ENCODE measurements at places on chromosomes 7 and 10.

DNA sequence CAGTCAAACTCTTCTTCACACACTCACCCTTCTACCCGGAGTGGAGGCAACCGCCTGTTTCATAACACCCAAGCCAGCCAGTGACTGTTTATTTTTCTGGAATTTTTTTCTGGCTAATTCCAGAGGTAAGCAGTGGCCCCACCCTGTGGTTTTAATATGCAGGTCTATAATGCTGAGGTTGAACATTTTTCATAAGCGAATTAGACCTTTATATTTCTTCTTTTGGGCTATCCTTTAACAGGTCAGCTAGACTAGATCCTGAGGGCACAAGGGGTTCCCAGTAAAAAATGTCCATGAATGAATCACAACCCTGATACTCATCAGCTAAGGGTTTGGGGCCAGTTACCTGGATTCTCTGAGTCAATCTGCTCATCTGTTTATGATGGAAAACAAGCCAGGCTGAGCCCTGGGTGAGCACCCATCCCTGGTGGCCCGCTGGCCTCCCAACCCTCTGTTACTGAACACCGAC is 76.2 kb downstream of the GRB10 start:
- H3K27ac ChIP-seq, result no peak overlapping the region
- H3K4me1 ChIP-seq, result no peaks in the 10 kb centered on the region
- no peak for DNase-seq
- H3K4me3 ChIP-seq, result no peak overlapping the region
- no peaks in the 10 kb centered on the region for H3K36me3 ChIP-seq

- H3K4me3 ChIP-seq, result no peak overlapping the region
- H3K27me3 ChIP-seq, result peaks cover 3% of the 10 kb centered on the region
- no peaks in the 10 kb centered on the region for H3K36me3 ChIP-seq
- no peak overlapping the region for H3K27ac ChIP-seq
- no peak for DNase-seq
- H3K4me1 ChIP-seq, result no peaks in the 10 kb centered on the region
These were observed 36.1 kb upstream of the CCNY start for GRCh38 chr10:35300063-35300699.

GRCh38 chr10:86728056-86728455 is 28.4 kb upstream of the BMPR1A start:
- H3K4me3 ChIP-seq, result no peak overlapping the region
- H3K27ac ChIP-seq, result no peak overlapping the region
- no peaks in the 10 kb centered on the region for H3K36me3 ChIP-seq
- no peaks in the 10 kb centered on the region for H3K4me1 ChIP-seq
- DNase-seq, result no peak

DNA sequence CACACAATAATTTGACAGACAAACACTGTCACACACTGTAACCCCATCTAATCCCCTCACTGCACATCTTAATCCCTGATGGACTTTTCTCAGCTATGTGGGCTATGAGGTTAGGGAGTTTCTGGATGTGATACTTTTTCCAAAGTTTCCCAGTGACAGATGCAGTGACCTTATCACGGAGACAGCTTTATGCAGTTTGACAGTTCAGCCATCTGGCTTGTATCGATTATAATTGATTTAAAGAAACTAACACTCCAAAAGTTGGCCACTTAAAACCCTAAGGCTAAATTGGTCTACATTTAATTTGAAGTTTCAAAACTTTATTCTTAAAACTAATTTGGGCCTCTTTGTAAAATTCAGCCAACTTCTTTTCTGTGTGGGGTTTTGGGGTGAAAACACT is 196.7 kb downstream of the SDK1 start:
- no peak overlapping the region for H3K4me3 ChIP-seq
- no peaks in the 10 kb centered on the region for H3K4me1 ChIP-seq
- H3K27me3 ChIP-seq, result no peaks in the 10 kb centered on the region
- H3K36me3 ChIP-seq, result no peaks in the 10 kb centered on the region
- DNase-seq, result no peak

- no peaks in the 10 kb centered on the region for H3K27me3 ChIP-seq
- no peaks in the 10 kb centered on the region for H3K4me1 ChIP-seq
- no peak overlapping the region for H3K27ac ChIP-seq
These were observed 1052.6 kb downstream of the REEP3 start for GRCh38 chr10:64573623-64574325.

DNA sequence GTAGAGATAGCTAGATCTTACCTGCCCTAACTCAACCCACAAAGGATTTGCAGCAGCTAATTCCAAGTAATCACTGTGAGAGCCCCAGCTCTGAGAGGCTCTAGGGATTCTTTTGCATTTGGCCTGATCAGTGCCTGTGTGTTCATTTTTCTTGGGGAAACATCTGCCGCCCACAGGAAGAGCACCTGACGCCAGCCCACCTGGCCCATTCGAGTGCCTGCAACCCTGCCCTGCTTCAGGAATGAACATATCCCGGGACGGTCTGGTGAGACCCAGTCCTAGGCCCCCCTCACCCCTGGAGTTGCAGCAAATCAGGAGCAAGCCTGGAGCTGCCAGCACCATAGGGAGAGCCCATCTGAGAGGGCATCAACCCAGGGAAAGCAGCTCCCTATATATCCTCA is 38.8 kb downstream of the GSDME start:
- no peak overlapping the region for H3K4me3 ChIP-seq
- no peak for DNase-seq
- H3K36me3 ChIP-seq, result no peaks in the 10 kb centered on the region
- peaks cover 37% of the 10 kb centered on the region for H3K27me3 ChIP-seq
- no peak overlapping the region for H3K27ac ChIP-seq

- no peak overlapping the region for H3K4me3 ChIP-seq
- H3K4me1 ChIP-seq, result no peaks in the 10 kb centered on the region
- DNase-seq, result no peak
- H3K27me3 ChIP-seq, result peaks cover 18% of the 10 kb centered on the region
- H3K36me3 ChIP-seq, result no peaks in the 10 kb centered on the region
These were observed 304.0 kb downstream of the ZEB1 start for GRCh38 chr10:31622978-31623377.

- peaks cover 92% of the 10 kb centered on the region for H3K36me3 ChIP-seq
- no peaks in the 10 kb centered on the region for H3K4me1 ChIP-seq
- H3K4me3 ChIP-seq, result no peak overlapping the region
- no peak for DNase-seq
These were observed 36.6 kb downstream of the AP3M1 start for GRCh38 chr10:74114041-74114448.

DNA sequence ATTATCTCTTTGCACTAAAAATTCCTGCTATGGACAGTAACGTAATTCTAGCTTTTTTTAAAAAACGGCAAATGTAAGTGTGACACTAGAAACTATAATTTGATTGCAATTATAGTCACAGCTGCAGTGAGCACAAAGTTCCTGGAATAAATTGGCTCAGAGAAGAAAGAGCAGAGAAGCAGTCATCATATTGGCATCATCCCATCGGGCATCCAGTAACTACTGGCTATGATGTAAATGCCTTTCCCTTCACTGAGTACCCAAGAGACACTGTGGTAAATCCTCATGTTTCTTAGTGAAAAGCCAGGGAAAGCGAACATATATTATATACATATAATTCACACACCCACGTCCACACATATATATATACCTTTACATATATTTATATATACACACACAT is 43.6 kb downstream of the PIP4K2A start:
- H3K27ac ChIP-seq, result peak overlapping the region; percentile 13
- H3K36me3 ChIP-seq, result no peaks in the 10 kb centered on the region
- H3K4me3 ChIP-seq, result no peak overlapping the region
- no peaks in the 10 kb centered on the region for H3K27me3 ChIP-seq

- no peak overlapping the region for H3K4me3 ChIP-seq
- H3K4me1 ChIP-seq, result no peaks in the 10 kb centered on the region
- DNase-seq, result no peak
- no peaks in the 10 kb centered on the region for H3K36me3 ChIP-seq
- peaks cover 9% of the 10 kb centered on the region for H3K27me3 ChIP-seq
These were observed 3.8 kb downstream of the PDE1C start for GRCh38 chr7:32066441-32066840.

- no peaks in the 10 kb centered on the region for H3K36me3 ChIP-seq
- H3K27ac ChIP-seq, result no peak overlapping the region
- H3K4me1 ChIP-seq, result no peaks in the 10 kb centered on the region
- DNase-seq, result no peak
These were observed 642 bp upstream of the PRKG1 start for GRCh38 chr10:51073453-51074237.

DNA sequence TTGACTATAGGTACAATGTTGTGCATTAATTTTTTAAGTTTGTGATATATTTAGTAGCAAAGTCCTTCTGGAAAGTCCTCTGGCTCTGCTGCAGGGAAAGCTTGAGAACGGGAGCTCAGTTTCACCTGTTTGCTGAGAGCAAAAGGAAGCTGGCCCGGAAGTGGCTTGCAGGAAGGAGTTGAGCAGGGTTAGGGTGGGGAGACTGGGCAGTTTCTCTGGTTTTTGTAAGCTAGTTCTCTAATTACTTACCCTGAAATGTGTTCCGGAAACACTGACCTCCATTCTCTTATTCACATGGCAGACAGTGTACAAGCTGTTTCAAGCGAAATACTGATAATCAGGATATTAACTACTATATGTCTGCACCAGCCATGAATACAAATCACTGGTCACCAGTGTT is 22.3 kb downstream of the MAP3K8 start:
- H3K4me1 ChIP-seq, result peaks cover 24% of the 10 kb centered on the region
- H3K36me3 ChIP-seq, result no peaks in the 10 kb centered on the region
- no peak for DNase-seq
- peak overlapping the region; percentile 59 for H3K27ac ChIP-seq
- no peak overlapping the region for H3K4me3 ChIP-seq
- H3K27me3 ChIP-seq, result no peaks in the 10 kb centered on the region

DNA sequence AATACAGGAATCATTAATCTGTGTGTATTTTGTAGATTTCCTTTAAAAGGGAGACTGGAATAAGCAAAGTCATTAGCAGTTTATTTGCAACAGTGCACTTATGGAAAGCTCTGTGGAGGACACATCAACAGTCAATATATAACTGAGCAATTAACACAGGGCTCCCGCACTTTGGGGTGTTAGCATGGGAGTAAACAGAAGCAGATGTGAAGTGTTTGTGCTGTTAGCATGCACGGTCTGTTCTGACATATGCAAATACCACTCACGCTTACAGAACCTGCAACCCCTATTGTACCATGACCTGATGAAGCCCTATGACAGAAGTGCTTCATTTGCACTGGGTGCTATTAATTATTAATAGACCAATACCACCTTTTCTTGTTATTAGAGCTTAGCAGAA is 118.9 kb downstream of the PPP1R3A start:
- no peak overlapping the region for H3K27ac ChIP-seq
- no peaks in the 10 kb centered on the region for H3K27me3 ChIP-seq
- no peaks in the 10 kb centered on the region for H3K4me1 ChIP-seq
- no peak for DNase-seq

Measured in T-cell (primary cell).